ENCODE measurements at places on chromosomes 2 and 18. TPM values are rescaled to one million over a fixed set of nuclear protein-coding genes. Genes with fewer than 3 reads are reported as not detected.

MORN2 gene
- total RNA-seq = 2.1 TPM

AQP12A gene
- total RNA-seq = not detected

CCNYL1 gene
- total RNA-seq = 11.1 TPM

ASB18 gene
- not detected for total RNA-seq

UGT1A3 gene
- not detected for total RNA-seq

MRO gene
- total RNA-seq = not detected

RAB17 gene
- not detected for total RNA-seq

TEX44 gene
- not detected for total RNA-seq

AQP4 gene
- total RNA-seq = not detected

D2HGDH gene
- total RNA-seq = 30.6 TPM

C1QL2 gene
- total RNA-seq = not detected

RNF125 gene
- 107 TPM for total RNA-seq

SNORC gene
- total RNA-seq = 1.2 TPM

PPP1R1C gene
- total RNA-seq = not detected

DHRS9 gene
- not detected for total RNA-seq

NETO1 gene
- total RNA-seq = not detected

OTOS gene
- not detected for total RNA-seq

LYG2 gene
- total RNA-seq = not detected

PAIP2B gene
- 2.3 TPM for total RNA-seq

HOXD12 gene
- not detected for total RNA-seq

RAX gene
- total RNA-seq = not detected

GPN1 gene
- 24.6 TPM for total RNA-seq

RNF25 gene
- total RNA-seq = 18.0 TPM

RNPEPL1 gene
- 78.8 TPM for total RNA-seq

HOXD11 gene
- not detected for total RNA-seq

MAP3K19 gene
- not detected for total RNA-seq

REG3A gene
- total RNA-seq = not detected

MRPL30 gene
- 9.5 TPM for total RNA-seq

NABP1 gene
- 32.9 TPM for total RNA-seq

TCF23 gene
- not detected for total RNA-seq

GFPT1 gene
- total RNA-seq = 17.6 TPM

PLB1 gene
- 1.3 TPM for total RNA-seq

All from CD4-positive, alpha-beta T cell (primary cell).